ENCODE measurements at places on chromosomes 16 and 17.

DNA sequence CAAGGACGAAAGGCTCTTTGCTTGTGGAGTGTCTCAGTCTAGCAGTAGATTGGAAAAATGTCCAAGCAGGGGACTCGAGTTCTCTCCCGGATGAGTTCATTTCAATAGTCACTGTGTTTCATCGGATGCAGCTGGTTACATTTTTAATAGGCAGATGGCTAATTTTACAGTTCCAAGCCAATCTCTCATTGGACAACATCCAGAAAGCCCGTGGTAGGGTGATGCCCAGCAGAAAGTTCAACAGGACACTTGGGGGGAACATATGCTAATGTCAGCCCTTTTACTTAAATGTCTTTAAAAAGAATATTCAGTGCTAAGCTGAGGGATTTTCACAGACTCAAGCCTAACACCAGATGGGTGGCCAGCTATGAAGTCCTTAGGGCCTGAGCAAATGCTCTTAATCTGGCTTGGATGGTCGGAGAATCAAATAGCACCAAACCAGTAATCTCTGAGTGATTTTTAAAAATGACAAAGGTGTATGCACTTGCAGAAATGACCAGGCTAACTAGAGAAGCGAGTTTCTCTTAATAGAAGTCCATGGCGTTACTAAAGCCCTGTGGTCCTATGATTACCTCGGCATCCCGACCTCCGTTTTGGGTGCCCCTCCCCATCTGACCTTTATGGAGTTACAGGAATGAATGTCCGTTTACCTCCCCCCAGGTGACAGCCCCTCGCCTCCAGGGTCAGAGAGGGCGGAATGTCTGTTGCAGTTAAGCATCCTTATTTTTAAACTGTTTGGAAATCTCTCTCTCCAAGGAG is 289.2 kb upstream of the SALL1 start:
- no peak for DNase-seq

- peak; percentile 86 for DNase-seq
These were observed 44.4 kb upstream of the METTL9 start for GRCh38 chr16:21554795-21555585.

DNA sequence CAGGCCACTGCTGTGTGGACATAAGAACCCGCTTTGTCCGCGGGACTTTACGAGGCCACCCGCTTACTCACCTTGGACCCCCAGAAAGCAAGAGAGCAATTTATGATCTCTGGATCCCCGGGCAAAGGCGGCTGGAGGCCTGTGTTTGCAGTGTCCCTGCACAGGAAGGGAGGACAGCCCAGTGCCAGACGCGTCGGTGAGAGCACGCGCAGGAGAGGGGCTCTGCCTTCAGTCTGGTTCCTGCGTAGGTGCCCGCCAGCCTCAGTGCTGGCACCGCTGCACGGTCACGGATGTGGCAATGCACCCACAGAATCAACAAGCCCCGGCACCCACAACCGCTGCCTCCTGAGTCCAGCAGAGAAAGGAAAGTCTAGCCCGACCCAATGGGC is 248.4 kb downstream of the C16orf95 start:
- no peak for DNase-seq

GRCh38 chr17:59357929-59358328 is 26.5 kb downstream of the YPEL2 start:
- no peak for DNase-seq

GRCh38 chr17:36004594-36005108 is 3.3 kb upstream of the CCL15 start:
- no peak for DNase-seq

DNA sequence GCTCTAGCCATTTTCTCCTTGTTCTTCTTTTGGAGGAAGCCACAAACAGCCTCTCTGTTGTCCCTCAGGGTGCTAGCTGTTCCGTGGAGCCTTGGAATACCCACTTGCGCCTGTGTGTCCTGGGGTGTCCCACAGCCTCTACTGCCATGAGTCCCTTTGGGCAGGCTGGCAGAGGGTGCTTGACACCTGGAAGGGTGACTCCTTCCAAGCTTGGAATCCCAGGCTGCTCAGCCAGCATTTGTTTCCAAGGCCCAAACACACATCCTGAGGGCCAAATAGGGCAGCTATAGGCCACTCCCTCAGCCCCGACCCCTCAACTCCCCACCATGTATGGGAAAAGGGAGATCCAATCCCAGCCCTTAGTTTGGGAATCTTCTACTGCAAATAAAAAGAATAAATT is 14.9 kb downstream of the ZNHIT3 start:
- no peak for DNase-seq

Data from stimulated activated CD4-positive, alpha-beta T cell treated with anti-CD3 and anti-CD28 coated beads, Interleukin-4, amount 100 ng/mL, for 4 hours (primary cell).